ENCODE measurements at places on chromosomes 2 and 18.

GRCh38 chr2:74530239-74531187 lies 780 bp downstream of the HTRA2 start:
- peak; percentile 66 for DNase-seq

DNA sequence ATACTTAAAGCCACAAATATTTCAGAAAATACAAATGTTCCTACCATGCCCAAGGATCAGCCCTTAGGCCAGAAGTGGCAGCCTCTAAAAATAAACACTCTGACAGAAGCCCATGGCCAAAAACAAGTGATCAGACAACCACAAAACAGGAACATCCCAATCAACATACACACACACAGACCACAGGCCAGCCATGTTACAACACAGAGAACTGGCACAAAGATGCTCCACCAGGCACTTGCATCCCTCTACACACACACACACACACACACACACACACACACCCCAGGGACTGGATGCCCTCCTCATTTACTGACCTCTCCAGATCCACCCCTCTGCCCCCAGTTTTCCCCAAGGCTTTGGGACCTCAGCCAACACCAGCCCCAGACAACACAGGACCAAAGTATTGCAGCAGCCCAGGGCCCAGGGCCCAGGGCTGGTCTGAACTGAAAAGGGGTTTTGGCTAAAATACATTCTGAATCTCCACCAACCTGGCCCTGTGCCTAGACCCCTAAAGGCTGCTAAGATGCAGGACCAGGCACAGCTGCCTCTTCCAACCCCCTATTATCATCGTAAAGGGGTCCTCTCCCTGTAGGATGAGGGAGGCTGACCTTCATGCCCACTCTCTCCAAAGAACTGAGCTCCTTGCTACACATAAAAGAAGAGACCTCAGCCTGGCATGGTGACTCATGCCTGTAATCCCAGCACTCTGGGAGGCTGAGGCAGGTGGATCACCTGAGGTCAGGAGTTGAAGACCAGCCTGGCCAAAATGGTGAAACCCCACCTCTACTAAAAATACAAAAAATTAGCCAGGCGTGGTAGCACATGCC lies 151.4 kb downstream of the TNS1 start:
- no peak for DNase-seq

DNA sequence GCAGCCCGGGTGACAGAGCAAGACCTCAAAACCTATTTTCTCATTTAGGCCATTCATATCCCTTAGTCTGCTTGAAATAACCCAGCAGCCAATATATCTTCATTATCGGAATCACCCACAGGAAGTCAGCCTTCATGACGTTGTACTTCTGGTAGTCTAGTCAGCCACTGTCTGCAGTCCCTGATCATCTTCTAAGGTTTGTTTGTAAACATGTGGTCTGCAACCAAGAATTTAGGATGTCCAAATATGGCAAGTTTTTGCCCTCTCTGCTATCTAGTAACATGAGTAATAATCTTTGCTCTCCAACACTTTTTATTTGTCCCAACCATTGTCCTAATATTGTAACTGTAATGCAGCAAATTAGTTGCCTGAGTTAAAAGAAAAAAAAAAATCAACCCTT lies 92.5 kb downstream of the PRPF40A start:
- DNase-seq, result no peak

DNA sequence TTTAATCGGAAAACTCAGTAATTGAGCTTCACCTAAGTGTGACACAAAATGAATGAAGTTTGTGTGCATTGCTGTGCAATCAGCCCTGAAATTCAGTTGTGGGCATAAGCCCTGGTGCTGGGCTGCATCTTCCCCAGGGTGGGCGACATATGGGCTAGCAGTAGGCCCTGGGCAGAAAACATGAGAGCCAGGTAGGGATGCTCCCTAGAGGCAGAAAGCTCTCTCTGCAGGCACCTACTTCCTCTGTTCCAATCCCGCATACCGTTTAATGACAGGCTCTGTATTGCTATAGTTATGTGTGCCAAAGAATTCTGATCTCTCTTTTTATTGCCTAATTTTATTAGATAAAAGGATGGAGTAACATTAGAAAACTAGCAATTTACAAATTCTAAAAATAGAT lies 456.7 kb downstream of the NRXN1 start:
- no peak for DNase-seq

- no peak for DNase-seq
These were observed 340.6 kb downstream of the PAX3 start for GRCh38 chr2:221958224-221958623.

- DNase-seq, result no peak
These were observed 663.3 kb upstream of the CHAC2 start for GRCh38 chr2:53104263-53104662.

DNA sequence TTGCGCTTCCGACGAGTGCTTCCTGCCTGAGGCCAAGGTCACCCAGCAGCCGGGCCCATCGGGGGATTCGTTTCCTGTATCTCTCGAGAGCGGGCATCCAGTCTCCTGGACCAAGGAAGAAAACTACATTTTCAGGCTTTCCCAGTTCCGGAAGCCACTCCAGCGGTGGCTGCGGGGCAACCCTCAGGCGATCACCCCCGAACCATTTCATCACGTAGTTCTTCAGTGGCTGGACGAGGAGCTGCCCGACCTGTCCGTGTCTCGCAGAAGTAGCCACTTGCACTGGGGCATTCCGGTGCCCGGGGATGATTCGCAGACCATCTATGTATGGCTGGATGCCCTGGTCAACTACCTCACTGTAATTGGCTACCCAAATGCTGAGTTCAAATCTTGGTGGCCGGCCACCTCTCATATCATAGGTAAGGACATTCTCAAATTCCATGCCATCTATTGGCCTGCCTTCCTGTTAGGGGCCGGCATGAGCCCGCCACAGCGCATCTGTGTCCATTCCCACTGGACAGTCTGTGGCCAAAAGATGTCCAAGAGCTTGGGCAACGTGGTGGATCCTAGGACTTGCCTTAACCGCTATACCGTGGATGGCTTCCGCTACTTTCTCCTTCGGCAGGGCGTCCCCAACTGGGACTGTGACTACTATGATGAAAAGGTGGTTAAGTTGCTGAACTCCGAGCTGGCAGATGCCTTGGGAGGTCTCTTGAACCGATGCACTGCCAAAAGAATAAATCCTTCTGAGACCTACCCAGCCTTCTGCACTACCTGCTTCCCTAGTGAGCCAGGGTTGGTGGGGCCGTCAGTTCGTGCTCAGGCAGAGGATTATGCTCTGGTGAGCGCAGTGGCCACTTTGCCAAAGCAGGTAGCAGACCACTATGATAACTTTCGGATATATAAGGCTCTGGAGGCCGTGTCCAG lies 1.0 kb downstream of the MARS2 start:
- no peak for DNase-seq

DNA sequence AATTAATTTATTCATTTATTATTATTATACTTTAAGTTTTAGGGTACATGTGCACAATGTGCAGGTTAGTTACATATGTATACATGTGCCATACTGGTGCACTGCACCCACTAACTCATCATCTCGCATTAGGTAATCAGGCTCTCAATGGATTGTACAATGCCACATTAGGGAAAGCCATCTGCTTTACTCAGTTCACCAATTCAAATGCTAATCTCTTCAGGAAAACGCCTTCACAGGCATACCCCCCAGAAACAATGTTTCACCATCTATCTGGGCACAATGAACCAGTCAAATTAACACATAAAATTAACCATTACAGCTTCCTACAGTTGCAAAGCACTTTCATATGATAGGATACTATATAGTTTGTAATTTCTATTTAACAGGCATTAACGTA lies 84.8 kb upstream of the DNAJC10 start:
- no peak for DNase-seq

DNA sequence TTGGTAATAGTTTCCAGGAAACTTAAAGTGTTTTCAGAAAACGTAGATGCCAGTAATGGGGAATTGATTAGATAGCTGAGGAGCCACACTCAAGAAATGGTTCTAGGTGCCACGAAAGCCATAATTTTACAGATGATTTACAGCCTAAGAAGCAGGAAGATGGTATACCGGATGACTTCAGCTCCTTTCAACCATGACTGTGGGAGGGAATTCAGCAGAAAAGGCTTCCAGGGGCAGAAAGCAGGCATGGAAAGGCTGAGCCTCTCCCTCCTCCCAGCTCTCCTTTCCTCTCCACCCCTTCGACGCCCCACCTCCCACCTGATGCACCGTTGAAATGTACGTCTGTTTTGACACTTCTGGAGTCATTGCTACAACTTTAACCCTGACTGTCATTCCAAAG lies 68.6 kb upstream of the SMIM21 start:
- no peak for DNase-seq

DNA sequence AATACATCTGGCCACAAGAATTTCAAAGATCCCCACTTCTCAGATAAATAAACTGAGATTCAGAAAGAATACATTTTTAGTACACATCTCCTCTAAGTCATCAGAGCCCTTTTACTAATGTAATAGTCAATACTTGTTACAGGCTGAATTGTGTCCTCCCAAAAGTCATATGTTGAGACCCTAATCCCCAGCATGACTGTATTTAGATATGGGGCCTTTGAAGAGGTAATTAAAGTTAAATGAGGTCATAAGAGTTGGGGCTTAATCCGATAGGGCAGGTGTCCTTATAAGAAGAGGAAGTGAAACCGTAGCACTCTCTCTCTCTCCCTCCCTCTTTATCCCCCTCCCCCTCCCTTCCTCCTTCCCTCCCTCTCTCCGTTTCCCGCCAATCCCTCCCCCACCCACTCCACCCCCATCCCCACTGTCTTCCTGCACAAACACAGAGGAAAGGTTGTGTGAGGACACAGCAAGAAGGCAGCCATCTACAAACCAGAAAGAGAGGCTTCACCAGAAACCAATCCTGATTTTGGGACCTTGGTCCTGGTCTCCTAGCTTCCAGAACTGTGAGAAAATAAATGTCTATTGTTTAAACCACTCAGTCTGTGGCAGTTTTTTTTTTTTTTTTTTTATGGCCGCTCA lies 66.6 kb upstream of the ZNF397 start:
- no peak for DNase-seq

DNA sequence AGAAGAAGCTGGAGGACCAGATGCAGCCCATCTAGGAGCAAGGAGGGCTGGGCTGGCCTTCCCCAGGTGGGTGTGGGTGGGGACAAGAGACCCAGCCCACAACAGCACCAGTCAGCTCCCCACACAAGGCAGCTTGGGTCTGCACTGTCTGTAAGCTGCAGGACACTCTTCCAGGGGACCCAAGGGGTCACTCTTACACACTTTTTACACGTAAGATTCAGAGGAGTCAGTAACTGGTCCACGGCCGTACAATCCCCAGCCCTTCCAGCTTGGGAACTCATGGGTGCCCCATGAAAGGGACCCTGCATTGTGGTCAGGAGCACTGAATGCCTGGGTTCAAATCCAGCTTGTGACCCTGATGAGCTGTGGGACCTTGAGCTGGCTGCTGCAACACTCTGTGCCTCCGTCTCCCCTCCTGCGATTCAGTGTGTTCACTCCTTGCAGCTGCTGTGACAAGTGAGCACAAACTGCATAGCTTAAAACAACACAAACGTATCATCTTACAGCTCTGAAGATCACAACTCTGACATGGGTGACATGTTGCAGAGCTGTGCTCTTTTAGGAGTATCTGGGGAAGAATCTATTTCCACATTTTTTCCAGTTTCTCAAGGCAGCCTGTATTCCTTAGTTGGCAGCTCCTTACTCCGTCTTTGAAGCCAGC lies 11.1 kb upstream of the SLC66A3 start:
- no peak for DNase-seq

GRCh38 chr2:172198908-172199307 lies 96.2 kb upstream of the DLX2 start:
- DNase-seq, result no peak

GRCh38 chr2:207448006-207448405 lies 81.8 kb upstream of the CREB1 start:
- no peak for DNase-seq

DNA sequence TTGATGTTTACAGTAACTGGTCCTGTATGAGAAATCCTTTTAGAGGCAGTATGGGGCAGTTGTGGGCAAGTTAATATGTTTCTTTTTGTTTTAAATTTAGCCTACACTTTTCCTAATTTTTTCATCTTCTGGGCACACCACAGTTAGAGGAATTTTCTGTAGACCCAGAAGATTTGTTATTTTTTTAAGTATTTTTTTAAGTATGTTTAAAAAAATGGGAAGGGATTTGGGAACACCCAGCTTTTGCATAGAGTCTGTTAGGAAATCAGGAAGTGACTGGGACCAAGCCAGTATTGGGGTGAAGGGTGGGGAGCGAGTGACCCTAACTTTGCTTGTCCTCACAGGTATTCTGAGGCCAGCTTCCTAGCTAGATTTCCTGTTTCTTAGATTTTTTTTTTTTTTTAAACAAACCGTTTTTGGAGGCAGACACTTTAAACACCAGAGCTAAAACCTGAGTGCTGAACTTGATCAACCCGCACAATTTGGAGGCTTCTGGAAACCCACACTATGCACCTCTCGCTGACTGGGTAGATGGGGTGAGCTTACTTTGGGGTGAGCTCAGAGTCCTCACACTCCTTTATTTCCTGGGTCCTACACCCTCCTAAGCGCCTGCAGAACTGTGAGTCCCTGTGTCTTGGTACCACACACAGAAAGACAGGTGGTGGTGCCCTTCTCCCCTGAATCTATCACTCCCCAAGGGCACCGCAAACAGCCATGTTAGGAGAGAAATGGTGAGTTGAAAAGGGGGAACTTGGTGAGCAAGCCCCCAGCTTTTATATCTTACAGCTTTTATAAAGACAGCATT lies 5.2 kb downstream of the GATA6 start:
- DNase-seq, result no peak

GRCh38 chr18:73235921-73236320 lies 368.1 kb upstream of the NETO1 start:
- no peak for DNase-seq

DNA sequence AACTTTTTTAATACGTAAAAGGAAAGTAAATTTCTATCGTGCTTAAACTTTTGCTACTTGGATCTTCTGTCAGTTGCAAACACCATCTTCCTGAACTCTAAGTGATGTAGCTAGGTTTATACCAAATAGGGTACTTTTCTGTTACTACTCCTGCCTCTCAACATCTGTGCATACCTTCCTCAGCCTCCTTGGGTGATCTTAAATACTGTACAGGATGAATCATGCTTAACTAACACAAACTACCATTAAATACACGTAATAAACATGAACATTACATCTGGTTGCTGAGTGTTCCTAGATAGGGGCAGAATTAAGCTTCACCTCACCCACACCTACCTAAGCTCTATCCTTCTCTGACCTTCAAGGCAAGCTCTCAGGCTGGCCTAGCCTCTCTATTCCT lies 398.0 kb downstream of the TXNL1 start:
- no peak for DNase-seq

DNA sequence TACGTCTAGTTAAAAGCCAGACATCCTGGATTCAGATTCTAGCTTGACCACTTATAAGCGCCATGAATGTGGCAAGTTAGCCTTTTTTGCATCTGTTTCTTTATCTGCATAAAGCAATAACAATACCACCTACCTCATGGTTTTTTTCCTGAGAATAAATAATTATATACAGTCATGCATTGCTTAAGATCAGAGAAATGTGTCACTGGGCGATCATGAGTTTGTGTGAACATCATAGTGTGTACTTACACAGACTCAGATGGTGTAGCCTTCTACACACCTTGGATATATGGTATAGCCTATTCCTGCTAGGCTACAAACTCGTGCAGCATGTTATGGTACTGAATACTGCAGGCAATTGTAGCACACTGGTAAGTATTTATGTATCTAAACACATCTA lies 84.7 kb upstream of the PELI1 start:
- DNase-seq, result no peak

GRCh38 chr18:46406539-46406932 lies 250.5 kb downstream of the LOXHD1 start:
- no peak for DNase-seq

- peak; percentile 25 for DNase-seq
These were observed 28.8 kb downstream of the APCDD1 start for GRCh38 chr18:10482985-10483949.

GRCh38 chr18:7604361-7604760 lies 37.2 kb downstream of the PTPRM start:
- DNase-seq, result no peak

- DNase-seq, result peak; percentile 57
These were observed 138.3 kb upstream of the ID2 start for GRCh38 chr2:8543383-8544170.

Data from left colon (tissue), 2 donors.